Caco-2 (cell line): ENCODE measurements at places on chromosomes 5 and 9. TPM values are rescaled to one million over a fixed set of nuclear protein-coding genes. Genes with fewer than 3 reads are reported as not detected.

The PHYHD1 gene
- 0.59 and 0.63 TPM in 2 replicates for total RNA-seq

DNA sequence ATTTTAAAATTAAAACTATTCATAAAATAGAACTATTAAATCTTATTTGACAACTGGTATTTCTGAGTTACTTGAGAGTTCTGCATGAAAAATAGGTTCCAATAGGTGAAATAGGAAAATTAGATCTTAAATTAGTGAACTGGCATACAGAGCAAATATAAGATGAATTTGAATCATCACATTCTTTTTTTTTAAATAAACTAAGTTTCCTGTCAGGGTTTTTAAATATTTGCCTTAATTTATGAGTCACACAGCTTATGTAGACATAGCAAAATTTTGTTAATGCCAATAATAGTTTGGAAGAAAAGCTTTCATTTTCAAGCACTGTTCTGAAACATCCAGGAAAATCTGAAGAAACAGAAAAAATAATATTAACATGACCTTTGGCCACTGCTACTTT is 311.7 kb upstream of the HAPLN1 start:
- DNase-seq, result no peak

The RCL1 gene
- total RNA-seq, result 15.1 and 15.7 TPM in 2 replicates

DNA sequence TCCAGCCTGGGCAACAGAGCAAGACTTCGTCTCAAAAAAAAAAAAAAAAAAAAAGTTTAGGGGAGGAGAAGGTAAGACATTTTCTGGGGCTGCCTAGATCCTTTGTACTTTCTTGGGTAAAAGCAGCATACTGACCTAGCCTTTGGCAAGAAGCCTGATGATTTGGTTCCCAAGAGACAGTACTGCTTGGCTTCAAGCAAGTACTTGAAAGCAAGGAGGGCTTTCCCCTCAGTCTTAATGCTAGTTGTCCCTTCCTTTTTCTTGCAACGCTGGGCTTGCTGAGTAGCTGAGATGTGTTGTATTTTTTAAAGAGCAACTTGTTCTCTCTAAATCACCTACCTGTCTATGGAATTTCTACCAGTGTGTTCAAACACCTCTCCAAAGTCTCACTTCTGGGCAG is 76.2 kb downstream of the INSYN2B start:
- no peak for DNase-seq

The WDR55 gene
- 38.8 and 40.2 TPM in 2 replicates for total RNA-seq

DNA sequence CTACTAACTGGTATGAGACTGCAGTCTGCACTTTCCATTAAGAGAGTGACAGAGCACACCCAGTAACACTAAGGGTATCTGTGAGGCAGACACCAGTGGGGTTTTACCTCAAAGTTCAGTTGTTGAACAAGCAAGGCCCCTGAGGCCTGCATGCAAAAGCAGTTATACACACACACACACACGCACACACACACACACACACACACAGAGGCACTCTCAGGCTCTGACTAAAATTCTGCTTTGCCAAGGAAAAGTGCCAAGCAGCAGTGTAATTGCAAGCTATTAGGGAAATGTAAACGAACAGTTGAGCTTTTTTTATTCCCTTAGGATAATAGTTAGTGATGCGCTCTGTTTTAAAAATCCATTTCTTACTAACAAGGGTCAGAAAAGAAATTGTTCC is 377.1 kb downstream of the SPOCK1 start:
- no peak for DNase-seq

DNA sequence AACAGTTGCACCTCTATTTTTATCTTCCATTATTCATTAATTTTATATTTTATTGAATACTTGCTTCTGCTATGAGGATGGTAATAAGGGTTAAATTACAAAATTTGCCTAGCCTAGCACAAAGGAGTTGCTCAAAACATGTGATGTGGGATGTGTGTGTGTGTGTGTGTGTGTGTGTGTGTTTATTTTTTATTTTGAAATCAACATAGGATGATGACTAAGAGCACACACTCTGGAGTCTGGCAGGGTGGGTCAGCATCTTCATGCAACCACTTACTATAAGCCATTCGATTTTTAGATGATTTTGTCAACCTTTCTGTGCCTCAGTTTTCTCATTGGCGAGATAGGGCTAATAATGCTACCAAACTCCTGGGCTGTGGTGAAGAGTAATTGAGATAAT is 57.7 kb upstream of the MAMDC2 start:
- DNase-seq, result no peak

- DNase-seq, result no peak
Measured at GRCh38 chr9:20303996-20304395, 318.3 kb downstream of the MLLT3 start.

The ADAMTS13 gene
- 5.3 and 6.2 TPM in 2 replicates for total RNA-seq

DNA sequence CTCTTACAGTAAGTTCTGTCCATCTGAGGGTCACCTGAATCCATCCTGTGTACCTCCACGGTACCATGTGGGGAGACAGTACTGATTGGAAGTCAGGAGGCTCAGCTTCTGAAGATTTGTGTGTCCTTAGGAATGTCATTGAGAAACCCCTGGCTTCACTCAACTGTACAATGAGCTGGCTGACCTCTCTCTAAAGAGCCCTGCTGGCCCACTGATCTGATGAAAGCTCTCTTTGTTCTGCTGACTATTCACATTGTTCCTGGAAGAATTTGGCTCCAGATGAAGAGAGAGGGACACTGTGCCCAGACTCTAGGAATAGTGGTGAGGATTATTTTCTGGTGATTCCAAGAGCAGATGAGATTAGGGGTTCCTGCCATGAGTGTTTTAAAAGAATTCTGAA is 141.2 kb downstream of the LURAP1L start:
- DNase-seq, result no peak

DNA sequence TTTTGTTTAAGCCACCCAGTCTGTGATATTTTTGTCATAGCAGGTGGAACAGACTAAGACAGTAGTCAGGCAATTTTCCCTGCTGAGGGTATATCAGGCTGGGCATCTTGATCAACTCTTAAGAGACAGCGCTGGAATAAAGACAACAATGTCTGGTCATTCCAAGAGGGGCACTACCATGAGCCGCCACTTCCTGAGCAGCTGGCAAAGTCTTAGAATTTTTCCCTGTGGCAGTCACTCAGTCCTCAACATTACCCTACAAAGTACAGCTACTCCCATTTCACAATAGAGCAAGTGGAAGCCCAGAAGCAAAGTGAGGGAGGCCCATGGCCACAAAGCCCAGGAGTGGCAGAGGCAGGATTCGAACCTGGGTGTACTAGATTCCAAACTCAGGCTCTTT is 74.8 kb downstream of the SH3PXD2B start:
- DNase-seq, result peak; percentile 6
